ENCODE measurements at places on chromosomes 3 and 15.

- DNase-seq, result no peak
These were observed 234.4 kb upstream of the LRTM1 start for GRCh38 chr3:55162031-55162795.

GRCh38 chr15:97761110-97761509, 199.4 kb upstream of the ARRDC4 start:
- no peak for DNase-seq

DNA sequence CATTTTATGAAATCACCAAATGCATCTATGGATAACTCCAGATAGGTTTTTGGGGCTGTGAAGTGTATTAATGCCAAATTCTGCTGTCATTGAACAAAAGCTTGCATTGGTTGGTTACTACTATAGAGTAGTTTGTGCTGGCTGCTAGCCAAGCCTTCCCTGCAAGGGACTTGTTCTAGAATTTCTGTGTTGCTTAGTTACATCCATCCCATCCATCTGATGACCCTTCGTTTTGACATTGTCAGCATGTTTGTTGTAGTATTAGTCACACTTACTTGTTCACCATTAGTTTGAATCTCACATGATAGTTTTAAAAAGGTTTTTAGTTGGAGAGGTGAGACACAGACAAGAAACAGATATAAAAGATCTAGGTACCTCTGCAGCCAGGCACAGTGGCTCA, 7.0 kb upstream of the NIPA2 start:
- DNase-seq, result no peak

DNA sequence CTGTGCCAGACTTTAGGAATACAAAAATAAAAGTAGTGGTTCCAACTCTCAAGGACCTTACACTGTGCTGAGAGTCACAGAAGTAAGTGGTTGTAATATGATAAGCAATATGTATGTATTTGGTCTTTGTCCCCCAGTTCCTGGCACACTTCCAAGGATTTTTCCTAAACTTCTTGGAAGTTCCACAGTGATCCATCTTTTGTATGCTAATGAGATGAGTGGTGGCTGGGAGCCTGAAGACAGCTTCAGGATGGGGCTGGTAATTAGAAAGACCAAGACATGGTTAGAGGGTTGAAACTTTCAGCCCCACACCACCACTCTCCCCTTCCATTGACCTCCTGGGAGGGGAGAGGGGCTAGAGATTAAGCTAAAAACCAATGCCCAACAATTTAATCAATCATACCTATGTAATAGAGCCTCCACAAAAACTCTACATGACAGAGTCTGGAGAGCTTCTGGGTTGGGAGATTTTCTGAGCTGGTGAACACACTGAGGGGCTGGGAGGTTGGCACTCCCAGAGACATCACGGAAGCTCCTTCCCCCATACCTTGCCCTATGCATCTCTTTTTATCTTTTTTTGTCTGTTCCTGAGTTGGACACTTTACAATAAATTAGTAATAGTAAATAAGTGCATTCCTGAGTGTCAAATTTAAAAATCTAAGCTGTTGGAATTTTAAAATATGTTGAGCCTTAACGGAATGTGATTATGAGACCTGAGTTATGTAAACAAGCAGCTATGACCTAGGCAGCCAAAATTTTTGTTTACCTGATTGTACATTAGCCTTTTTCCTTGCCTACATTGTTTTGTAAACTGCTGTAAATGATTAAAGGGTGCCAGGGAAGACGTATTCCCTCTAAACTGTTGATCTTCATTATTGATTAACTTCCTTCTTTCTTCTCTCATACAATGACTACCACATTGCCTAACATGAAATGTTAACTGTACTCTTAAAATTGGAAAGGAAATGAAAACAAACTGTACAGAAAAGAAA, 24.3 kb downstream of the CD200R1L start:
- DNase-seq, result no peak

DNA sequence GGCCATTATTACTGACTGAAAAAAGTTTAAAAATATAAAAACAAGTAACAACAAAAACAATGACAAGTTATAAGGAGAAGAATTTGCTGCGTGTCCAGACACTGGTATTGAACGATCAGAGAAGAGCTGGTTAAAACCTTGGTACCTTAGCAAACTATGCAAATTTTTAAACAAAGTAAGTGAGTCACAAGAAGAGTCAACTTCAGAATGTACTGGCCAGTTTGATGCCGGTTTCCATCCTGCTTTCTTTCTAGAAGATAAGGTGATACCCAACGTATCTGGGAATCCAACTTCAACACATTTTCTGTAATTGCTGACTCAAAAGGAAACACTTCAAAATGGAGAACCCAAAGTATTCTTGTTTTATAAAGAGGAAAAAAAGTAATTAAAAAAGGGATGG, 49.8 kb downstream of the RUBCN start:
- no peak for DNase-seq

- no peak for DNase-seq
These were observed 7.2 kb downstream of the CCDC80 start for GRCh38 chr3:112633757-112634156.

DNA sequence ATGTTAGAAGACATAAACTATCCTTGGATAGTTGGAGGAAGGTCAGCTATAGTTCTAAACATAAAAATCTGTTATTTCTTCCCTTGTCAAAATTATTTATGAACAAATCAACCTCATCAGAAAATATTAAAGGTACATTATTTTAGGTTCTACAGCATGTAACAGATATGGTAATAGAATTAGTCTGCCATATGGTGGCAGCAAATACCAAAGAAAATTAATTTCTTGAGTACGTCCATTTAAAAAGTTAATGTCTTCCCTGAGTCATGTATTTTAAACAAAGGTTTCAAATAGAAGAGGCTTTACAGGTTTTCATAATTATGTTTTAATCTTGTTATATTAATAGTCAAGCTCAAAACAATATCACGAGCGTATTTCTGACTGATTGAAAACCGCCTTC, 17.9 kb upstream of the ANKRD28 start:
- no peak for DNase-seq

DNA sequence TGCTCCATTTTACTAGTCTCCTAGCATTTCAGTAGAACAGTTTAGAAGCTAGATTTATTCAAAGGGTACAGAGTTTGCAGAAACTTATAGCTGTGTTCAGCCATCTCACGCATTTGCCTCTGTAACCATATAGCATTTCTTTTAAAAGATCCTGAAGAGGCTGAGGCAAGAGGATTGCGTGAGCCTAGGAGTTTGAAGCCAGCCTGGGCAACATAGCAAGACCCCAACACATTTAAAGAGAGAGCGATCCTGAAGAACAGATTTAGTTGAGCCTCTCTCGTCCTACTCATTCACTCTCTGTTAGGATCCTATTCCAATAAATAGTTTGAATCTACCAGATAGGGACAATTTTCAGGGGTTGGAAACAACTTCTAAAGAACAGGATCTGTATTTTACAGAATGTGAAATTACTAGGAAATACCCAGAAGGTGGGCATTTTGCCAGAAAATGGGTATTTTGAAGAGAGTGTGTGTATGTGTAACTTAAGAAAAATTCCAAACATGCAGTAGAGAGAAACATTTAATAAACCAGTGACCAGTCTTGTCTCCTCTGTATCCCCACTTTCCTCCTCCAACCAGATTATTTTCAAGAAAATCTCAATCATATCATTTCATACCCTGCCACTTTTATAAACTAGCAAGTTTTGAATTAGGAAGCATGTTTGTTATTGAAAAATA, 4.5 kb downstream of the EIF3J start:
- DNase-seq, result no peak

- no peak for DNase-seq
These were observed 241.9 kb upstream of the ST8SIA2 start for GRCh38 chr15:92151741-92152140.

GRCh38 chr15:75446151-75446550, 5.3 kb downstream of the SIN3A start:
- DNase-seq, result no peak

GRCh38 chr3:107870096-107870495, 220.7 kb downstream of the CD47 start:
- DNase-seq, result no peak

DNA sequence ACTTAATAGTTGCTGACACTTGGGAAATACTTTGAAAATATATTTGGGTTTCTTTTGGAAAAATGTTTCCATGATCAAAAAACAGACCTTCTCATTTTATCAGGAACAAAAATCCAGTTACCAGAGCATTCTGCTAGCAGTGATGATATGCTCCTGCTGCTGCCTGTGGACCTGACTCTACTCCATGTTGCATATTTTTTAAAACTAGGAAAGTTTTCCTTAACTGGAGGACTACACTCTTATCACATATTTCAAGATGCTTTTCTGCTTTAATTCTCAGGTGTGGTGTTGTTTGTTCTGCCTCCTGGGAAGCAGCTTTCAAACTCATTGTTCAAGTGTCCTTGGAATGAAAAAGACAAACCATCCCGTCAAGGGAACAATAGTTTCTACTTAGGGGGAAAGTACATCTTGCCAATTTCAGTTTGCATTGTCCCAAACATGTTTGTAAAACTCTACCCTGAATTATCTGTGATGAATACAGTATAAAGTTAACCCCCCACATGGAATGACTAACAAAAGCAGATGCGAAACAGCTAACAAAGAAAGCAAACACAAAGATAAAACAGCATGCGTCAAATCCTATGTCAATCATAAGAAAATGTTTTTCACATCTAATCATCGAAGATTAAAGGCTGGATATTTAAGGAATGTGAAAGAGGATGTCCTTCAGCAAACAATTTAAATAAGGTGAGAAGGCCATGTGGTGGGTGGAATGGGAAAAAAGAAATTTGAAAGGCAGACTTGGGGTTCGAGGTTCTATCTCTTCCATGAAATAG, 40.1 kb upstream of the PSMD6 start:
- no peak for DNase-seq

- no peak for DNase-seq
These were observed 239.5 kb downstream of the GAP43 start for GRCh38 chr3:115862849-115863248.

- DNase-seq, result no peak
These were observed 55.6 kb downstream of the RASA2 start for GRCh38 chr3:141542202-141542969.

DNA sequence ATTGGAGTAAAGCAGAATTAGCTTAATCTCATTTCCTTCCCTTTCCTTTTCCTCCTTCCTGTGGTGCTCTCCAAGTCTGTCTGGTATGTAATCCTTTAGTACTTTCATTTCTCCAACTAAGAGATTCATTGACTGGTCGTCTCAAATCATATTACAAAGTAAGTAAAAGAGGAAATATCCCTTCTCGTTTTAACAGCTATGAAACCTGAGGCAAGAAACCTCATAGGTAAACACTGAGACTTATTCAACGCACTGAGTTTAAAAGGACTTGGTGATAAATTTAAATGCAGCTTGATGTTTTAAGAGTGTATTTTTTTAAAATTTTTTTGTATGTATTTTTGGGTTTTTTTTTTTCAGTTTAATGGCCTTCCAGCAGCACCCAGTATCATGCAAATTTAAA, 117.2 kb upstream of the LRRC3B start:
- no peak for DNase-seq

DNA sequence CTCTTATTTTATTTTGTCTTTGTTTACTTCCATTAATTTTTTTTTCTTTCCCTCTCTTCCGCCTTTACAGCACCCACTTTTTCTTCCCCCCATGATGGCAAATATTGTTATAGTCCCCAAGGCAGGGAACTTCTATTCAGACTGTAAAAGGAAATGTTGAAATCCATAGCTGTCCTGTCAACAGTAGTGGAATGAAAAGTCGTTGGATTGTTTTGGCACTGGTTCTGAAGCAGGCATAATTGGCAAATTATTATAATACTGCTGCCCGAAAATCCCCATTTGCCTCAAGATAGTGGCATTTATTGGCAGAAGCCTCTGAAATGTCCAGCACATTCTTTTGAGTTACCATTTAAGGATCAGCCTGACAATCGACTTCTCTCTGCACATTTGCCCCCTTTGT, 150.6 kb downstream of the TPRG1 start:
- no peak for DNase-seq

DNA sequence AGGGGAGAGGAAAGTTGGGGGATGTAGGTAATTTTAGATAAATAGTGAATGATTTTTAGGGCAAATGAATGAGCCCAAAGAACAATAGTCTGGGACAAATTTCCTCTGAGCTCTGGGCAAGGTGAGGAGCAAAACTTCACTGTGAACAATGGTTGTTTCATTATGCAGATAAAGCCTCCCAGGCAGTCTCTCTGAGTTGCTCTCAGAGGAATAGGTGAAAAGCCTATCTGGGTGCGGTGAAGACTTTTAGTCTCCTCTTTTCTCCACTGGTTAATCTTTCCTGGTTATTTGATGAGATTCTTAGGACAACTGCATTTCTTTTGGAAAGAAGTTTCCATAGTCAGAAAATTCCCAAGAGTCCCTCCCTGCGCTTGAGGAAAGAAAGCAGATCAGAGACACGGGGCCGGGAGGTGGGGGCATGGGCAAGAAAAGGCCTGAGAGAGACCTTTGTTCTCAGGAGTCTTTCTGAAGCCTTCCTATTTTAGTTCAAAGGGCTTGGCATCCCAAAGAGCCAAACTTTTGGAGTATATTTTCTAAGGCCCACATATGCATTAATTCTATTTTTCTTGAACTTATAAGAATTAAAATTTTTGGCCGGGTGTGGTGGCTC, 353.6 kb upstream of the SLCO3A1 start:
- DNase-seq, result no peak

DNA sequence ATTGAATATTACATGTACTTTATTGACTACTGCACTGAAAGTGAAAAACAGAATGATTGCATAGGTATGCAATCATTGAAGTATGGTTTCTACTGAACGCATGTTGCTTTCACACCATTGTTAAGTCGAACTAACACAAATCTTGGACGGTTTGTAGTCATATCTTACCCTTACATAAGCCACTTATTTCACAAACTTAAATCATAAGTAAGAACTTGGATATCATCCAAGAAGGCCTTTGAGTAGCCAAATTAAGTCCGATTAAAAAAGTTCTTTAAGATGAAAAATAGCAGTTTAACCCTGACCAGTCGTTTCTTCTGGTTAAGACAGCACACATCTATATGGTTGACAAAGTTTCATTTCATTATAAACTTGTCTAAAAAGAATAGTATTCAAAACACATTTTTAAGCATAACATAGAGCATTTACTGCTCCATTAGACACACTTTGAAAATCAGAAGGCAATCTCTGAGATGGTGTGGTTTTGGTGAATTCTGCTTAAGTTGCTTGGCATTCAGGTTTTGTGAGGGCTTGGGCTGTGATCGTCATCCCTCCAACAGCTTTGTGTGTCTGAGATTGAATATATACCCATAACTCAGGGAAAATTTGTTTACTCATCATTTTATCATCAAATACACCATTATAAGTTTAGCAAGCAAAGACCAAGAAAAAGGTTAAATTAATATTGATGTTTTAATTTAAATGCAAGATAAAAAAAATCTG, 92.2 kb downstream of the NFKBIZ start:
- DNase-seq, result no peak

- no peak for DNase-seq
These were observed 48.2 kb upstream of the CSPG4 start for GRCh38 chr15:75760704-75761435.

DNA sequence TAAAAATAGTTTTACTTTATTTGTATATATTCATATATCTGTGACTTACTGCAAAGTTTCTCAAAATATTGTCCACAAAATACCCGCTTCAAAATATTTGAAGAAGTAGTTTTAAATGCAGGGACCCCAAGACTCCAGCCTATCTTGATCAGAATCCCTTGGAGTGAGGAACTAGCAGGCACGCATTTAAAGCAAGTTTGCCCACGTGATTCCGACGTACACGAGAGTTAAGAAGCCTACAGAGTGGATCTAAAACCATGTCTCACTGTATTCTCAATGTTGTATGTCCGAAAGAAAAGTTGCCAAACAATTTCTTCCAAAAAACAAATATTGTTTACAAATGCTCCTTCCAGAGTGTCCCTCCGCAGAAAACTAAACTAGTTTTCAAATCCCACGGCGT, 1.7 kb downstream of the GABRB3 start:
- DNase-seq, result no peak

GRCh38 chr15:75736256-75736655, 23.6 kb upstream of the CSPG4 start:
- no peak for DNase-seq
